ENCODE measurements at places on chromosomes 16 and 17.

- DNase-seq = no peak
These were observed 4.7 kb downstream of the IGSF6 start for GRCh38 chr16:21647562-21648164.

- no peak for DNase-seq
These were observed 583 bp upstream of the CYLD start for GRCh38 chr16:50741225-50741780.

DNA sequence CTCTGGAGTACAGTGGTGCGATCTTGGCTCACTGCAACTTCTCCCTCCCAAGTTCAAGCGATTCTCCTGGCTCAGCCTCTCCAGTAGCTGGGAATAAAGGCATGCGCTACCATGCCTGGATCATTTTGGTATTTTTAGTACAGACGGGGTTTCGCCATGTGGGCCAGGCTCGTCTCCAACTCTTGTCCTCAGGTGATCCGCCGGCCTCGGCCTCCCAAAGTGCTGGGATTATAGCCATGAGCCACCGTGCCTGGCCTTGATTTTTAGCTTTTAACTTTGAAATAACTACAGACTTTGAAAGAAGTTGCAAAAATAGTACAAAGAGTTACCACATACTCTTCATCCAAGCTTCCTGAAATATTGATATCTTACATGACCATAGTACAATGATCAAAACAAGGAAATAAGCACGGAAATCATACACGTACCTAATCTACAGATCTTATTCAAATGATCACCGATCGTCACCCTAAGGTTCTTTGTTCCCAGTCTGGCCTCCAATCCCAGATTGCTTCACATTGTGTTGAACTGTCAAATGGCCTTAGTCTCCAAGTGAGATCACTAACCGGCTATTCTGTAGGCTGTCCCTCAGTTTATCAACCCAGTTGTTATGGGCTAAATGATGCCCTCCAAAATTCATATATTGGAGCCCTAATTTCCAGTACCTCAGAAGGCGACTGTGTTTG is 18.4 kb downstream of the NPIPA1 start:
- DNase-seq = no peak

DNA sequence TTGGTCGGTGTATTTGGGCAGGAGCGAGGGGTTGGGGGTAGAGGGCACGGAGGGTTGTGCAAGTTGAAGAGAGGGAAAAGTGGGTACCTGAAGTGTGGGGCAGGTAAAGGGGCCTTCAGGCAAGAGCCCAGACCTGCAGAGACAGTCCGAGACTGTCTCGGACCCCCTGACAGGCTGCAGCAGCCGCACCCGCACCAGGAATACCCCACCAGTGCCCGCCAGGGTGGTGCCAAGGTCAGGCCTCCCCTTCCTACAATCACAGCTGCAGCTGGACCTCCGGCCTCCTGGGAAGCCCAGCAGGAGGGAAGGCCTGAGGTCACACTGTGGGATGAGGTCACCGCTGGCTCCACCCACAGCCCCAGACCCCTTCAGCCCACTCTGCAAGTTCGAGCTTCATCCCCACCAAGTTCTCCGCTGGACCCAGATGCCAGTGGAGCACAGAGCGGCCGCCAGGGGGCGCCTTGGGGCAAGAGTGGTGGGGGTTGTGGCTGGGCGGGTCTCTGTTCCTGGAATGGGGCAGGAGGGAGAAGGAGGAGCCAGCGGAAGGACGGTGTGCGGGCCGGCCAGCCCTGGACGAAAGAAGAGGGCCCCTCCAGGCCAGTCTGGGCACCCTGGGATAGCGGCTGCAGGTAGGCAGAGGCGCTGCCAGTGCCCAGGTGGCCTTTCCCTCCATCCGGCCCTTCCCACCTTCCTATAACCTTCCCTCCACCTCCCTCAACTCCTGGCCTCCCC is at the start of gene HSD3B7:
Gene HSD3B7 (plus strand): TSS at position 539 of the 732 bp plus-strand sequence. CDS start 452 bp downstream, outside the sequence.
- no peak for DNase-seq

DNA sequence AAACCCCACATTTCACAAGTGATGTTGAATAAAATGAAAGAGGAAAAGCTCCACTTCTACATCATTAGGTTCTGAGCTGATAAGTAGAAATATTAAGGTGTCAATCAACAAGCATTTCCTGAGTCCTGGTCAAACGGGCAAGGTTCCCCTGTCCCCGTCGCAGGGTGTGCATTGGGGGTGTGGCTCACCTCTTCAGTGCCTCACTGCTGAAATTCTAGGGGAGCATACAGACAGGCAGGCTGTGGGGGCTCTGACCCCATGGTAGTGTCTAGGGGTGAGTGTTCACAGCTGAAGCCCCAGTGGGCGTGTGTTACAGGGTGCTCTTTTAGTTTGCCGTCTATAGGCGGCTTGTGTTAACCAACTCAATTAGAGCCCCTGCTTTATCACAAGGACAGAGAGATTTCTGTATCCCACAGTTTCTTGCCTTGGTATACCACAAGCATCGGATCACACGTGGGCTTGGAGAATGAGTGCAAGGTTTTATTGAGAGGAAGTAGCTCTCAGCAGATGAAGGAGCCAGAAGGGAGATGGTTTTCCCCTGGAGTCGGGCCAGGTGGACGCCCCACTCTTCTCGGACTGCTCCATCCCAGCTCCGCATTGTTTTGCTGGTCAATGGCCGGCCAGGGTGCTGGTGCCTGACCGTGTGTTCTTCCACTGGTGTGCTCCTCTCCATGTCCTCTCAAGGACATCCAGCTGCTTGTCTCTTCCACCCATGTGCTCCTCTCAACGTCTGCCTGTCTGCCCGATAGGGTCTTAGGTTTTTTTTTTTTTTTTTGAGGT is 238.2 kb upstream of the NLRP1 start:
- DNase-seq = no peak

- DNase-seq = no peak
These were observed 16.0 kb downstream of the SOX8 start for GRCh38 chr16:997440-998051.

GRCh38 chr16:1541293-1542165 is 8.1 kb downstream of the TMEM204 start:
- no peak for DNase-seq
